ENCODE measurements at places on chromosomes 11 and 22. TPM values are rescaled to one million over a fixed set of nuclear protein-coding genes. Genes with fewer than 3 reads are reported as not detected.

CCDC15 gene
- 0.53 TPM for total RNA-seq

NCF4 gene
- total RNA-seq: 0.08 TPM

ENTHD1 gene
- total RNA-seq: not detected

MRE11 gene
- total RNA-seq: 19.9 TPM

ST14 gene
- total RNA-seq: 0.04 TPM
